ENCODE measurements at places on chromosomes 2 and 18.

DNA sequence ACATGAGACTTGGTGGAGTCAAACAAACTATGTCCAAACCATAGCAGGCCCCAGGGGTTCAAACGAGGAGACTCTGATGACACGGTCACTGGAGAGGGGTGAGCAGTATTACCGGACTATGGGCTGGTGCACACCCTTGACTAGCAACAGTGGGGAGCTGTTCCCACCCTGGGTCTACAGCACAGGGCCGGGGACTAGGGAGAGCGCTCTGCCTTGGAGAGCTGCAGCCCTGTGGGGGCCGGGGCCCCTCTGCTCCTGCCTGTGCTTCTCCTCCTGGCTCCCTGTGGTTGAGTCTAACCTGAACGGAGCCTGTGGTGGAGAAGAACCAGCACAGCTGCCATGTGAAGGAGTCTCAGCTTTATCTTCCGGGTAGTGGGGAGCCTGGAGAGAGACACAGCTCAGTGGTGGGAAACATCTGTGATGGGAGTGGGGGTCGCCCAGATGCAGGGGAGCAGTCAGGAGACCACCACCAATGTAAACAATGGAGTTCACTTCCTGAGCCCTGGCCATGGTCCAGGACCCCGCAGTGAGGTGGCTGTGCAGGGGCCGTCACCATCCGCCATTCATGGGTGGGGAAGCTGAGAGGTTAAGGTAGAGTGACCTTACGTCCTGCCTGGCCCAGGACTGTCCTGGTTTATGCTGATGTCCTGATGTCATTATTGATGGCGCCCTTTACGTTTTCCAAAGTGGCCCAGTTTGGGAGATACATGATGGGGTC is 195.7 kb upstream of the TWIST2 start:
- no peak for DNase-seq

DNA sequence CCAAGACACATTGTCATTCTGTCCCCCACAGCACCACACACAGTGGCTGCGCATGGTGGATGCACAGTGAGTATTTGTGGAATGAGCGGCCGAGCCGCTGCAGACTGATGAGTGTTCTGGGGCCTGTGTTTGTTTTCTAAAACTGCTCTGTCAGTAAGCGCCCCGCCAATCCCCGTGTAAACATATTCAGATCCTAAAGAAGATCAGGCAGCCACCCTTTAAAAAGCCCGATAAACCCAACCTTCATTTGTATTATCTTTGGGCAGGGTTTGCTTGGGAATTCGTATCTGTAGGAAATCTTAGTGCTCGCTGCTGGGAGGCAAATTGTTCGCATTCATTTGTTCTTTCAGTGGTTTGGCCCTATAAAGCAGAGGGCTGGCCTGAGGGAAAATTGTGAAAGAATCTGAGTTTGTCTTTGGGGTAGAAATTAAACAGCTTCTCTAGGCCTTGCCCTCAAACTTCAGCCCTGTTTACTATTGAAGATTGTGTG is 68.6 kb downstream of the TGOLN2 start:
- no peak for DNase-seq

GRCh38 chr2:126659562-126660467 is 3.9 kb downstream of the GYPC start:
- DNase-seq = no peak

- no peak for DNase-seq
These were observed 167.7 kb downstream of the TMEM247 start for GRCh38 chr2:46647041-46647440.

GRCh38 chr18:66694852-66695251 is 91.0 kb upstream of the CDH19 start:
- DNase-seq = no peak

DNA sequence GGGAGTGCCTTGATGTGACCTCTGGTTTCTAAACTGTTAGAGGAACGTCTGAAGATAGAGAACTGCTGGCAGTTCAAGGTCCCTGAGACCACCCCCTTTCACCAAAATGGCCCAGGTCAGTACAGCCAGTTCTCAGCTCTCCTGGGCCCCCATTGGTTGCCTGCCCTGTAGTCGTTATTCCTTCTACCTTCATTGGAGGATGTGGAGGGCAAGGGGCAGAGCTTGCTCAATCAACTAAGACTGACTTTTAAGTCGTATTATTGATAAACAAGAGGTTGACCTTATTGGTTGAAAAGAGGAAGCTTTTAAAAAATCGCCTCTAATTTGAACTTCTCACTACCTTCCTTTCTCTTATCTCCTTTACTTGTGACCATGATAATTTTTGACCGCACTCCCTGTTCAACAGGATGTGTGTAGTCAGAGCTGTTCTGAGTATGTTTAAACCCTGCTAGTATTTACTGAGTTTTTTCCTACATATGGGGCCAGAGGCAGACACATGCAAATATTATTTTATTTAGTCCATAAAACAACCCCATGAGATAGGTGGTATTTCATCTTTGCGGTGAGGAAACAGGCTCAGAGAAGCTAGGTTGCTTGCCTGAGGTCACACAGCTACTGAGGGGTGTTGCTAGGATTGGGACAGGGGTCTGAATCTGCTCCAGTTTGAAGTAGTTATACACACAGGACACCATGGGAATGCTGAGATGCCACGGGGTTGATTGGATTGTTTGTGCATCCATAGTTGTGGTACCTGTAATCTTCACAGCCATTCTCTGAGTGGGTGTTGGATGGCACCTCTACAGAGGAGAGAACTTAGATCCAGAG is 65.9 kb downstream of the TMEM247 start:
- DNase-seq = no peak

- no peak for DNase-seq
These were observed 27.0 kb downstream of the TMEM182 start for GRCh38 chr2:102788885-102789260.

- no peak for DNase-seq
These were observed 192.8 kb downstream of the PTGR3 start for GRCh38 chr18:75016025-75016717.

GRCh38 chr18:62844850-62845643 is 129.7 kb downstream of the PHLPP1 start:
- DNase-seq = no peak

- no peak for DNase-seq
These were observed 89.6 kb downstream of the BCL2 start for GRCh38 chr18:63229971-63230370.

- DNase-seq = no peak
These were observed 139.2 kb upstream of the PID1 start for GRCh38 chr2:229410264-229410663.

GRCh38 chr18:36141576-36141975 is 11.9 kb downstream of the ELP2 start:
- no peak for DNase-seq

DNA sequence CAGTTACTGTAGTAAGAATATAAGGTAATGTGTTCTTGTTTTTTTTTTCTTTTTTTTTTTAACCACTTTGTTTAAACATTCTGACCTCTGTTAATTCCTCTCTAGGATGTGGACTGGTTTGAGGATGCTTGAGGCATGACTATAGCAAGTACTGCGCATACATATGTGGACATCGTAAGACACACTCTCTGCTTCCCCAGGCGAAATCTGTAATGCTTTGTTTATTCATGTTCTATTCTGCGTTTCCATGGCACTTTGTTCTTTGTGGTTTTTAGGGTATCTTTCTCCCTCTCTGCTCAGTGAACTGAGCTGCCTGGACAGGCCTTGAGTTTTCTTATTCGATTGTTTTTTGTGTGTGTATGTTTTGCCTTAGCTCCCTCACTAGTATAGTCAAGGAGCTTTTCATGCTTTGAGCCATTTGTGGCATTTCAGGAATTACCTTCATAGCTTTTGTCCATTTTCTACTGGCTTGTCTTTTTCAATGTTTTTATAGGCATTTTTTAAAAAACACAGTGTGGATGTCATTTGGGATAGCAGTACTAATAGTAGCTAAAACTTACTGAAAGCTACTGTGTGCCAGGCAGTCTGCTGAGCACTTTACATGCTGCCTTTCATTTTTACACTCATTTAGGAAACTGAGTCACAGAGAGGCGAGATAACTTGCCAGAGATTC is 1.9 kb upstream of the SH3BP4 start:
- no peak for DNase-seq

DNA sequence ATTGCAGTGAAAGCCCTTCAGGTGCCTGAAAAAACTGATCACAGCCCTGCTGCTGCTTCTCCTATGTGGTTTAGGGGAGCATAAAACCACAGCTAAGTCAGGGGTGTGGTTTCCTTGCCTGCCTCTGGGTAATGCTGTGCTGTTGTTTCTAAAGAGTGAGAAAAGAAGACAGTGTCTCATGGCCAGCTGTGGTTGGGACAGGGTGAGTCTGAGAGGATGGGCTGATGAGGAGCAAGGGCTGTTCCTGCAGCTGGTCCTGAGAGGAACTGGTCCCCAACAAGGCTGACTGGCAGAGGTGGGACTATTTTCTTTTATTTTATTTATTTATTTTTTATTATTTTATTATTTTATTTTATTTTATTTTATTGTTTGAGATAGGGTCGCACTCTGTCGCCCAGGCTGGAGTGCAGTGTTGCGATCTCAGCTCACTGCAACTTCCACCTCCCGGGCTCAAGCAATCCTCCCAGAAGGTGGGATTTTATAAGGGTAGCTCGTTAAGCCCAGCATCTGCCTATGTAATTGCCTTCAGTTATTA is 236.7 kb downstream of the FHOD3 start:
- DNase-seq = no peak

DNA sequence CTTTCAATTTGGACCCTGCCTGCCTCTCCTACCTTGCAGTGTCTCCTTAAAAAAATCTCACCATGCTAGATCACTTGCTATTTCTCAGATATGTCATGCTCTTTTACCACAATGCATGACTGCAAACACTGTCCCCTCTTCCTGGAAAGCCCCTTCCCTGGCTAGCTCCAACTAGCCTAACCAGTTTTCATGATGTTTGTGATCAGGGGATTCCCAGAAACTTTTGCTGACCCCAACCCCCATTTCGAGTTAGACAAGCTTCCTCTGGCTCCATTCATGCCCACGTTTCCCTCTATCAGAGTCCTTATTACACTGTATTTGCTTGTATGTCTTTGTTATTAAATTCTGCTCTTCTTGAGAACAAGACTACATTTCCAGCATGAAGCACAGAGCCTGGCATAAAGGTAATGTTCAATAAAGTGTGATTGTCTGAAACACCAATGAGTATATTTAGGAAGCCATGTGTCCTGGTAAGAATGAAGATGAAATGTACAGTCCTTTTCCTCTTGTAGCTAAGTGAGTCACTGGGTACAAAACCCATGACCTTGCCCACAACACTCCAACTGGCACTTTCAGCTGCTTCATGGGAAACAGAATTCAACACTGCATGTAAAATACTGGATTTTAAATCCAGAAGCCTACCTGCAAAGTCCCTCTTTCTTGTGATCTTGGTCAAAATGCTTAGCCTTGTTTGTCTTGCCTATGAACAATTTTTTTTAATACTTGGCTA is 62.0 kb upstream of the ATL2 start:
- DNase-seq = peak; percentile 9

DNA sequence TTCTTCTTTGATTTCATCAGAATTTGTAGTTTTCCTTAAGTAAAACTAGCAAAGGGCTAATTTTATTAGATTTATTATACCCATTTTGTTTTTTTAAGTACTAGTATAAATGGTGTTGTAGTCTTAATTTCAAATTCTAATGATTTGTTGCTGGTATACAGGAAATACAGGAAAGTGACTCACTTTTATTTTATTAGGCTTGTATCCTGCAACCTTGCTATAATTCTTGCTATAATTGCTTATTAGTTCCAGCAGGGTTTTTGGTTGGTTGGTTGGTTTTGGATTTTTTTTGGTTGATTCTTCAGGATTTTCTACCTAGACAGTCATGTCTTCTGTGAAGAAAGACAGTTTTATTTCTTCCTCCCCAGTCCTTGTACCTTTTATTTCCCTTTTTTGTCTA is 110.6 kb upstream of the IL1R2 start:
- no peak for DNase-seq

GRCh38 chr2:31696068-31696467 is 115.3 kb upstream of the SRD5A2 start:
- DNase-seq = no peak

DNA sequence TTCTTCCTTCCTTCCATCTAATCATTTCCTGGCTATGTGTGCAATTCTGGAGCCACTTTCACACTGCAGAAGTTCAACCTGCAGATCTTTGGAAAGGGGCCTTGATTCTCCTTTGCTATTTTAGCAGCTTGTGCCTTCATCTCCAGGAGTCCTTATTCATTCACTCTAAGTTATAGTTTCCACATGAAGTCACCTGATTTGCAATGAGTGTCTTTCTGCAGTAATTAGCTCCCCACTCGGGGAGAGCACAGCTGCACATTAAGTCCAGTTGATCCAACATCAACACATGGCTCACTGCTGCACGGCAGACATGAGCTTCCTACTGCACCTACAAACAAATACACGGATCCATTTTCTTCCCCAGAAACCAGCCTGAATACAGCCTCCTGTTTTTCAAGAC is 323.1 kb upstream of the TNP1 start:
- DNase-seq = no peak

- DNase-seq = no peak
These were observed 92.3 kb downstream of the CCBE1 start for GRCh38 chr18:59604877-59605276.

- no peak for DNase-seq
These were observed 159.9 kb downstream of the LOXHD1 start for GRCh38 chr18:46497129-46497528.

- DNase-seq = no peak
These were observed 58.5 kb downstream of the BCL2 start for GRCh38 chr18:63261029-63261428.

DNA sequence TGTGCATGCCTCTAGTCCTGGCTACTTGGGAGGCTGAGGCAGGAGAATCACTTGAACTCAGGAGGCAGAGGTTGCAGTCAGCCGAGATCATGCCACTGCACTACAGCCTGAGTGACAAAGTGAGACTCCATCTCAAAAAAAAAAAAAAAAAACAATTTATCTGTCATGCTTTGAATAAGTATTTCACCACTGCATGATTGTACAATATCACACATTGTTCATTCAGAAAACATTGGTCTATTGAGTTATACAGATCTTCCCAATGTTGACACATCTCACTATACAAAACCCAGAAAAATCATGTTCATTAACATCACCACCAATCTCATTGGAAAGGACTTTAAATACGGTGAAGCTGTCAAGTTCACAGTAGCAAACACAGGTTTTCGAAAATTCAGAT is 46.8 kb upstream of the PPM1B start:
- DNase-seq = no peak

- no peak for DNase-seq
These were observed 1.2 kb downstream of the ZFP36L2 start for GRCh38 chr2:43225093-43225787.

DNA sequence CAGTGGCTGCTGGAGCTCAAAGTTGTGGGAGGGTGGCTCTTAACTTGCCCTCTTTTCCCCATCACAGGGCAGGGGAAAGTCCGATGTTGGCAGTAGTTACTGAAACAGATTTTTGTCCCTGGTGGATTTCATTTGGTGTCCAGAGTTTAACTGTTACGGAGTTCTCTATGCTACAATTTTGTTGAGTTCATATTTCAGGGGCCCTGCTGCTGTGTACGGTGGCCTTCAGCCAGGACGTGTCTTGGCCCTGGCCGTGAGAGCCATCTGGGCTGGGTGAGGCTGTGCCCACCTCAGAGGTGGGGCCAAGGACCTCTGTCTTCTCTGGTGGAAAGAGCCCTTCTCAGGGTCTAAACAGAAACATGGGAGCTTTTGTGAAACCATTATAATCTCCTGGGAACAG is 67.4 kb downstream of the SH3YL1 start:
- DNase-seq = no peak

- no peak for DNase-seq
These were observed 78.4 kb upstream of the MYT1L start for GRCh38 chr2:2409481-2409880.
